Stimulated activated CD4-positive, alpha-beta T cell treated with anti-CD3 and anti-CD28 coated beads, TNF-alpha, amount 100 ng/mL, for 1 hour (primary cell): ENCODE measurements at places on chromosomes 6 and 20.

GRCh38 chr20:1507276-1507675, 16.1 kb upstream of the SIRPB2 start:
- DNase-seq = no peak

DNA sequence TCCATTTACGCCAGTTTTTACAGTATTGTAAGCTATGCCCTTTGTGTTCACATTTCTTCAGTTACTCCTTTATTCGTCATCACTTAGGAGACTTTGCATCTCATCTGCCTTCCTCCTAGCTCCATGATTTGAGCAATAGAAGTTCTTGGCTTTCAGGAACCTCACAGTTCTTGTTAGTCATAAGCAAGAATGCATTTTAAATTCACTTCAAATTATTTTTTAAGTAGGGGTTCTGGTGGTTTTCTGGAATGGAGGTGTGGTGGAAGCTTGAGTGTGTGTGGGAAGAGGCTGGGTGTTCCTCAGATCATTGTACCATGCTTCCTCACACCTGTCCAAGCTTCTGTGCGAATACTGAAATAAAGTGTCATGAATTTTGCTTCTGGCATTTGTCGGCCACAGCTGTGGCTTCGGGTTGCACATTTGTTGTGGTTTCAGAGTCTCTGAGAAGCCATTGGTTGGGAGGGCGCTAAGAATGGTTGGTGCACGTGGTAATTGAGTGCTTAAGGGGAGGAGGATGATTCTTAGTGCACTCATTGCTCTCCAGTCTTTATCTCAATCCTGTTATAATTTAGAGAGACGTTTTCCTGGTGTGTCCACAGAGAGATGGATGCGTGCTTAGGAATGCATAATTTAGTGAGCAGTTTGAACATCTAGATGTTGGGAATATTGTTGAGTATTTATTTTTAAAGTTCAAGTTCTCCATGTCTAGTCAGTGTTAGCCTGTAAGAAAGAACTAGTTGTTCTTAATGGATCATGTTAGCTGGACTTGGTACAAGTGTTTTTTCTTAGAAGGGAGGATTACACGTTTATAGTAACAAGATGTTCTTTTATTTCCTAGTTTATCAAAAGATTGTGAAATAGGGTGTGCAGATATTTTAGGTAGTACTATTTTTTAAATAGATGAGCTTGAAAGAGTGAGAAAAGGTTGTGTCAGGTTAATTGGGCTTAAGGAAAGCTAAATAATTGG, 31.9 kb downstream of the FOXO3 start:
- no peak for DNase-seq

- DNase-seq = no peak
These were observed 1.8 kb upstream of the JARID2 start for GRCh38 chr6:15243910-15244619.

GRCh38 chr6:127475823-127476176, 16.6 kb upstream of the KIAA0408 start:
- DNase-seq = no peak

DNA sequence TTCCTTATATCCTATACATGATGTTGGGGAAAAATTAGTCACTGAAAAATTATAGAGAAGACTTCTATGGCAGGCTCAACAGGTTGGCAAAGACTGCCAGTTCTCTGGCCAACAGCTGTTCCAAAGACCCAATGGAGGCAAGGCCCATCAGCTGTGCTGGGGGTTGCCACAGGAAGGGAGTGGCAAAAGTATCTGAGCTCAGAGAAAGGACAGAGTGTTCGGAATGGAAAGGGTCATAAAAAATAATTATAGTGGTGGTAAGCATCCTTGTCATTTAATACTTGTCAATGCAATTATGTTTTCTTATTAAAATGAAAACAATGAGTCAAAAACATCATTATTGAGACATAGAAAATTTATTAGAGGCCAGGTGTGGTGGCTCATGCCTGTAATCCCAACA, 36.1 kb downstream of the FASTKD5 start:
- no peak for DNase-seq

- DNase-seq = no peak
These were observed 59.0 kb downstream of the RIN2 start for GRCh38 chr20:19817017-19817416.

- DNase-seq = no peak
These were observed 27.9 kb upstream of the TMEM217 start for GRCh38 chr6:37285861-37286311.

DNA sequence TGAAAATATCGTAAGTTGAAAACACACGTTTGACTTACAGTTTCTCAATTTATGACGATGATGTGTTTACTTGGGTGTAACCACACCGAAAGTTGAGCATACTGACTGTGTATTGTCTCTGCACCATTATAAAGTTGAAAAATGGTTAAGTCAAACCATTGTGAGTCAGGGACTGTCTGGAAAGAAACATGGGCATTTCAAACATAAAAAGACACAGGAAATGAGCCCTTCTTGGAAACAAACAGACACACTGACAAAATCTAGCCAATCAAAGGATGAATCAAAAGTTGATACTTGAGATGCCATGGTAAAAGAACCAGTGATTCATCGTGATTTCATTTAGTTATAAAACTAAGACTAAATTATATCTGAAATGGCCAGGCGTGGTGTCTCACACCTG, 5.3 kb downstream of the POPDC3 start:
- DNase-seq = no peak

DNA sequence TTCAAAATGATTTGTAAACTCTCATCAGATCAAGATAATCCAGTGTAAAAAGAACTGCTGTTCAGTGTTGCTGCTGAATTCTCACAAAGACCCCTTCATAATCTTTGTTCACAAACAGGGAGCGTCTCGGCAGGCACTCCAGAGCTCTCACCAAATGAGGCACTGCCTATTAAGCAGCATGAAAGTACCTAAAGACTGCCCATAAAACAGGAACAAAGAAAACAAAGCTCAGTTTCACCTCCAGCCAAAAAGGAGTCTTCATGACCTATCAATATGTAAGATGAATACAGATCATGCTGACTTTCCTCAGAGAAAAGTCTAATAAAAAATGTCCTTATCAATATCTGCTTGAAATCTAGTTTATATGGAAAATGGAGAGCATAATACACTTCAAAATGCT, 41.8 kb downstream of the GPR63 start:
- no peak for DNase-seq

DNA sequence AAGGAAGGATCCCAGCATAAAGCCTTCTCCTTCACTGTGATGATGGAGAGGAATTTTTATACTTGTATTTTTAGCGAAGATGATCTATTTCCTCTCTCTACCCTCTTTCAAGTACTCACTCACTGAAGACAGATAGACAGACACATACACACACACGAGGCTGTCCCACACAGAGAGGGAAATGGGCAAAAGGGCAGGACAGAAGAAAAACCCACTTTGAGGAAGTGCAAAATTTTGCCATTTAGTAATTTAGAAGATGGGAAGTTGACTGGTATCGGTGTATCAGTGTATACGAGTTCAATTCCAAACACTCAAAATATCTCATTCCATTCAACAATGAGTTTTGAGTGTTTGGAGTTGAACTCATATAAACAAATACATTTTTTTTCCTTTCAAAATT, 30.9 kb downstream of the HEBP2 start:
- DNase-seq = no peak

- DNase-seq = no peak
These were observed 16.6 kb downstream of the NKX2-4 start for GRCh38 chr20:21380711-21381110.

DNA sequence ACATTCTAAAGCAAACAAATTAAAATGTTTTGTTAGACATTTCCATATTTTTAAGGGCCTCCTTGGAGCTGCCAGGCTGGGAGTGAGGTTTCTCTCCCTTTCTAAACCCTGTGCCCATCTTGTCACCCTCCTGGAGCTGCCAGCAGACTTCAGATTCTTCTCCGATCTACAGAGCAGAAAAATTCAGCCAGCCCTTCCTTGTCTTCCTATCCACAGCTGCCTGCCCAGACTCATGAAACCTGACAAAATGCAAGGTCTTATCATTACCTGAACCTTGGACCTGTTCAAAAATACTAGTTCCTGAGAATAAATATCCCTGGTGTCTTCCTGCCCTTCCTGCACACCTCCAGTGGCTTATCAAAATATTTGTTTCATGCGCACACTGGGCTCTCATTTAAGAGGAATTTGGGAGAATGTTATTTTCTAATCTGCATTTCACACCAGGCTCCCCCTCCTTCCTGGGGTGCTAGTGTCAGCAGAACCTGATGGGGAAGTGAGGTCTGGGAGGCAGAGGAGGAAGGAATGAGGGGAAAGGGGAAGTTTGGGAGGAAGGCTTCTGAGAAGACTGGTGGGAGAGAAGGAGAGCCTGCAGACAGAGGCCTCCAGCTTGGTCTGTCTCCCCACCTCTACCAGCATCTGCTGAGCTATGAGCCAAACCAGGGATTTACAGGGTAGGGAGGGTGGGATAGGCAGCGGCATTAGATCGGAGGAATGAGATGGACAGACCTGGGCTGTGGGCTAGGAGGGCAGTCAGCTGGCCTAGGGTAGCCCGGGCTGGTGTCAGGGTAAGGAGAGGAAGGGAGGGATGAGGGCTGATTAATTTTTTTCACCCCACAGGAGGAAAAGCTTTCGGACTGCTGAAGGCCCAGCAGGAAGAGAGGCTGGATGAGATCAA, at the start of gene AIF1:
AIF1 (plus strand) TSS at position 551 of the 895 bp plus-strand sequence; CDS start at position 647, 96 bp downstream.
- no peak for DNase-seq
